ENCODE measurements at places on chromosomes 7 and 10.

- no peak for DNase-seq
These were observed 461.9 kb upstream of the KLF6 start for GRCh38 chr10:4246881-4247358.

GRCh38 chr10:114767101-114767985 lies 54.2 kb upstream of the FHIP2A start:
- DNase-seq: no peak

- no peak for DNase-seq
These were observed 719.1 kb downstream of the AUTS2 start for GRCh38 chr7:70317356-70317755.

GRCh38 chr7:151658778-151659177 lies 139.1 kb upstream of the RHEB start:
- DNase-seq: no peak

DNA sequence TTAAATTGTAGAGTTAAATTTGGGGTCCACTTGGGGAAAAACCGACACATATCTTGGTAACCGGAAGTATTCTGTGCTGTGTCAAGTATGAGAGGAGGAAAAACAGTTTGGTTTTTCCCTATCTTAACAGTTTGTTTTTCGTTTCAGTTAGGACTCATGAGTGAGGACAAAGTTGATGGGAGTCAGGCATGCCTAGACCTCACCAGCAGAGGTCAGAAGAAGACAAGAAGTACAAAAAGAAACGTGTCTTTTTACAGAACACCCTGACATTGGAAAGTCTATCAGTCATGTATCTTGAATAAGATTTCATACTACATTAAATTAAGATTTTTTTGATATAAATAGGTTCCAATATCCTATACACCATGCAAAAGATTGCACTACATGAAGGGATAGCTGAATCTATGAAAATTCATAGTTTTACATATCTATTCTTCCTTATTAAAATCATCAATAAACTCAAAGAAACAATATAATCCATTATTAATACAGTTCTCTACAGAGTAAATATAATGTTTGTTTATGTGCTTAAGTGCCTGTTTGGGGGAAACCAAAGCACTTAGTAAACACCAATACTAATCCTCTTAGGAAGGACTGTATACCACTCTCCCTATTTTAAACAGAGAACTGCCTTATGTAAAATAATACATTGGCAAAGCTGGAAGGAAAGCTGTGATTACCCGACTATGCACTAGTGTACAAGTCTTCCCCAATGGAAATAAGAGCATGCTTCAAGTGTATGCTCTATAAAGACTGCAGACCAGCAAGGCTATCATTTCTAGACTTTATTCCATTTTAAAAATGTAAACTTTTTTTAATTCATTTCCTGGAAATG lies 95.6 kb downstream of the USP6NL start:
- no peak for DNase-seq

DNA sequence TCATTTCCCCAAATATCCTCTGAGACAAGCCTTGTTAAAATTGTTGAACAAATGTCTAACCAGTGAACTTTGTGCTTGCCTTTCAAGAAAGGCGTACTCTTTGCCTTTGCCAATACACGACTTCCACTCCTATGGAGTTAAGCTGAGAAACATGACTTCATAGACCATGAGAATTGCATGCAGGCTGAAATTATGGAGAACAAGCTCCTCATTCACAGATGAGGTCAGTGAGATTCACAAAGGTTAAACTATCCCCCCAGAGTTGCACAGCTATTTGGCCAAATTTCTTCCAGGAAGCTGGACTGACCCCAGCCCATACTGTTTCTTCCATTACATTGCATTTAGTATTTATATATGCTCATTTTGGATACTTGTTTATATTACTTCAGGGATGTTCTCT lies 221.4 kb upstream of the SEMA3C start:
- DNase-seq: no peak

- DNase-seq: no peak
These were observed 13.2 kb downstream of the POM121L12 start for GRCh38 chr7:53048638-53049037.

- DNase-seq: no peak
These were observed 72.7 kb upstream of the MRLN start for GRCh38 chr10:59825932-59826331.

DNA sequence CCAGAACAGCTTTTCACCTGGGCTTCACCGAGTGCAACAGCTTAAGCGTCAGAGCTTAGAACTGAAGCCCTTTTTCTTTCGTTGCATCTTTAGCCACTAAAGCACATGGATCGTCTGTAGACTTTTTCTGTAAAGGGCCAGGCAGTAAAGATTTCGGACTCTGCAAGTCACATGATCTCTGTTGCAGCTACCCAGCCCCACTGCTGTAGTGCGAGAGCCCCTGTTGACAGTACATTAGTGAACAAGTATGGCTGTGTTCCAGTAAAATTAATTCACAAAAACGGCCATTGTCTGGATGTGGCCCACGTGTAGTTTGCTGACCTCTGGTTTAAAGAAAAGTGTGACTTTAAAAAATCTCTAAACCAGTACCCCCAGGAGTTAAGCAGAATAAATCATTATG lies 39.4 kb downstream of the FBH1 start:
- DNase-seq: no peak

GRCh38 chr10:114870486-114870885 lies 48.9 kb downstream of the FHIP2A start:
- no peak for DNase-seq

- no peak for DNase-seq
These were observed 128.3 kb downstream of the NEBL start for GRCh38 chr10:20768843-20769242.

- no peak for DNase-seq
These were observed 62.6 kb downstream of the COL13A1 start for GRCh38 chr10:69864321-69864720.

DNA sequence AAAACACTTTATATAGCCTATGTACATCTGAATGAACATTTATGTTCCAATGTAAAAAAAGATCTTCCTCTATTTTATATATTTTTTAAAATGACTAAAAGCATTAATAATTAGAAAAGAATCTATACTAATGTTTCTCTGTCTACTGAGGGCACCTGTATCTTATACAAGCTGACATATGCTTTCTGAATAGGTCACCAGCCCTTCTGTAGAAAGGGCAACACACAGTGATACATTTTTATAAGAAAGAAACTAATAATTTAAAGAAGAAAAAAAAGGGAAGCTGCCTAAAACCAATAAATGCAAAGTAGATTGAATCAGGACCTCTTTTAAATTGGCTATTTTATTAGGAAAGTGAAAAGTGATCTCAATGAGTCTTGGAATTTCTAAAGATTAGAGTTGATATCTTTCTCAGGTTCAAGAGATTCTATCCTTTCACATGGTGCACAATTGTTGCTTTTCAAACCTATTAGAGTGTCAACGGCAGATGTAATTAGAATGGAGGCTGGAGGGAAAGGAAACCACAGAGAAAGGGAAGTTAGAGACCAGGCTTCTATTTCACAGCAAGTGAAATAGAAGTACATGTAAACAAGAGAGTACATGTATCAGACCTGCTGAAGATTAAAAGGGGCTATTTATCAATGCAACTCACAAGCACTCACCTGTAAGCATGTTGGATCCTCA lies 6.3 kb downstream of the MTPN start:
- no peak for DNase-seq

GRCh38 chr10:117350909-117351308 lies 24.3 kb downstream of the PDZD8 start:
- no peak for DNase-seq

GRCh38 chr10:33209802-33210201 lies 124.7 kb downstream of the NRP1 start:
- DNase-seq: no peak

DNA sequence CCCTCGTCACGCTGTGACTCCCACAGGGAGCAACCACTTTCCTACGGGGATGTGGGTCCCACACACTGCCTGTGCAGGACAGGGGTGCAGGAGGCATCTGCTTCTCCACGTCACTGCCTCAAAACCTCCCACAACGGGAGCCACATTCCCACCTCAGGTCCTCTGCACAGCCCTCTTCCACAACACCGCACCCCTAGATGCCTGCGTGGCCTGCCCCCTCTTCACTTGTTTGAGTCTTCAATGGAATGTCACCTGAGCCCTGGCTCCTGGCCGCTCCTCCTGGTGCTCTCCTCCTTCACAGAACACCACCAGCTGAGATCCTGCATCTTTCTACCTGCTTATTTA lies 73.6 kb downstream of the MAD1L1 start:
- no peak for DNase-seq

- DNase-seq: no peak
These were observed 30.6 kb downstream of the DNMBP start for GRCh38 chr10:99979066-99979685.

- no peak for DNase-seq
These were observed 414.0 kb downstream of the PHTF2 start for GRCh38 chr7:78212476-78213060.

DNA sequence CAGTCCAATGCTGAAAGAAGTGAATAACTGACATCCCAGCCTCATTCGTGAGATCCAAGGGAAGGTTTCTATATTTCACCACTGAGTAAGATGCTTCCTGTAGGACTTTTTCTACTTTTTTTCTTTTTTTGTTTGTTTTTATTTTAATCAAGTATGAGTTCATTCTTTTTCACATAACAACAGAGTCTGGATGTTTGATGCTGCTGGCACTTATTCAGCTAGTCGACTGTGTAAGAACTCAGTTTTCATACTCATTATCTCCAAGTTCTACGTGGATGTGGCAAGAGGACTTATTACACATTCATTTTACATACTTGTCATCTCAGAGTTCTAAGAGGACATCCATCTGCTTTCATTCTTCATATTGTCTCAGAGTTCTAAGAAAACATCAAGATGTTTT lies 86.9 kb downstream of the CPXM2 start:
- no peak for DNase-seq

DNA sequence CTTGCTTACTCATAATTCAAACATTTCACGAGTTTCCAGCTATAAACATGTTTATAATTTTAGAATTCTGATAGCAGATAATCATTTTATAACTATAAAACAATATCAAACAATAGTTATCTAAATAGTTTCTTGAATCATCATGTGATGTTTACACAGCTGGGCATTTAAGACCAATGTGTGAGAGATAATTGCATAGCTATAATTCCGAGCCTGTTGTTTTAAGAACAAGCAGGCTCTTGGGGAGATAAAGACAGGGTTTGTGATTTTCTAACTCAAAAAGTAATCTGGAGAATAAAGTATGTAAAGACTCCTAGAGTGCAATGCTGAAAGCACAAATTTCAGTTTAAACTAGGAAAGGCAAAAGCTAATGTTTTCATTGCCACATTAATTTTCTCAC lies 331.2 kb downstream of the LRRTM3 start:
- no peak for DNase-seq

All from amygdala (tissue), 56 donors.